DMS53 (cell line): ENCODE measurements at places on chromosomes 6 and 20.

DNA sequence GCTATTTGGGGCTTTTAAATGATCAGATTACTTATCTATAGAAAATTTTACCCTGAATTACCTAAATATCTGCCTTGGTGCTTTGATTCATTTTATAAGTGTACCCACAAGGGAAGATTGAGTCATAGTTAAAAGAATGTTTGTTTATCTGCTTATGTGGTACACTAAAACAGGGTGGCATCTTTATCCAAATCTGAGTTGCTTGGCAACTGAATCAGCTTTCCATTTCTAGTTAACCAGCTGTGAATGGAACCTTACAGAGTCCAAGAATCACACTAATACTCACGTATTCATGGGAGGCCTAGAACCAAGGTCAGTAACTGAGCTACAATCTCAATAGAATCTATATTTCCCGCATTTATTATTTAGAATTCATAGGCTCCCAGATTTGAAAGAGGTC lies 44.0 kb upstream of the CAP2 start:
- no peak for DNase-seq

- no peak for DNase-seq
Measured at GRCh38 chr6:33663028-33663427, 41.9 kb downstream of the ITPR3 start.

DNA sequence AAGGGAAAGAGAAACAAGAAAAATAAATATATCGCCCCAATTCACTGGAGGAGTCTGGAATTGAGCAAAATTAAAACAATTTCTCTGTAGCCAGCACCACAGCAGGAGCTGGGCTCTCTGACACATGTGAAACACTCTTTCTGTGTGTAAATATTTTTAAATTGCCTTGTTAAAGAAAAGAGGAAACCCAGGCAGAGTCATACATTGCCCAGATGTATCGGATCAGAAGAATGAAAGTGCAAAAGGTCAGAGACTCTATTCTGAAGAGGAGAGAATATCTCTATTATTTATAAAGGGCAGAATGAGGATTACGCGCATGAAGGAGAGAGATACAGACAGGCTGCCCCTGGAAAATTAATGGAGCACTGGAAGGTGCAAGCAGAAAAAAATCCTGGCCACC lies 127.0 kb upstream of the MAN1A1 start:
- no peak for DNase-seq

- DNase-seq: peak; percentile 20
Measured at GRCh38 chr6:89527634-89528033, 94.7 kb downstream of the ANKRD6 start.

GRCh38 chr20:12030470-12030869 lies 112.8 kb downstream of the BTBD3 start:
- DNase-seq: peak; percentile 92

- DNase-seq: no peak
Measured at GRCh38 chr6:69026715-69027114, 391.6 kb downstream of the ADGRB3 start.

GRCh38 chr6:71031912-71032311 lies 75.1 kb upstream of the B3GAT2 start:
- DNase-seq: no peak

- no peak for DNase-seq
Measured at GRCh38 chr20:653590-654416, 803 bp upstream of the SRXN1 start.

DNA sequence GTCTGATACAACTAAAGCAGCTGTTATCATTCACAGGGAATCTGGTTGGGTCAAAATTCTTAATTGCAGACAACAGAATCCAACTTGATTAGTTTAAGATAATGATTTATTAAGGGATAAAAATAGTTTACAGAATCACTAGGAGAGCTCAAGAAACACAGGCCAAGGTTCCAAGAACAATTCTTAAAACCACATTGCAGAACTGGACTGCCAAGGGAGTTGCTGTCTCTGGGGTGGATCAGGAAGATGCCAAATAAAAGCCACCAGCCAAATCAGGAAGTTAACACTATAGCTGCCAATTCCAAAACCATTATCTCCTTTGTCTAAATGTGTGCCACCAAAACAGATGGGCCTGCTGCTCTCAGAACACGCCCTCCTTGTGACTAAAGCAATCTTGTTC lies 53.7 kb downstream of the NUDT3 start:
- no peak for DNase-seq

DNA sequence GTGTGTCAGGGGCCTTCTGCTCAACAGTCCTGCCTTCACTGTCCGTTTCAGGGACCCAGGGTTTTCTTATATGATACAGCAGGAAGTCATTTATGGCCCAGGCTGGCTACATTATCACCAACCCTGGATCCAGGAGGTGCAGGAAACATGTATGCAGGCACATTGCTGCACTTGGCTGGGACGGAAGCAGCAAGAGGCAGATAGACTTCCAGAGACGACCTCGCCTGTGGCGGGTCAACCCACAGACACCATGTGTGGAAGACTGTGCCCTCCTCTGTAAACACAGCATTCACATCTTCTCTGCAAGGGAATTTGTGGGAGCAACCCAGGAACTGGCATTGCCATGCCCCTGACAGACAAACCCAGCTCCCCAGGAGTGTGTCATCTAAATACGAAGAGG lies 43.7 kb downstream of the TBC1D7 start:
- DNase-seq: no peak

GRCh38 chr6:132084811-132085509 lies 133.8 kb upstream of the CCN2 start:
- no peak for DNase-seq

GRCh38 chr6:27617046-27617687 lies 144.3 kb upstream of the ZNF184 start:
- no peak for DNase-seq

- peak; percentile 51 for DNase-seq
Measured at GRCh38 chr6:50837589-50838445, 19.1 kb downstream of the TFAP2B start.

DNA sequence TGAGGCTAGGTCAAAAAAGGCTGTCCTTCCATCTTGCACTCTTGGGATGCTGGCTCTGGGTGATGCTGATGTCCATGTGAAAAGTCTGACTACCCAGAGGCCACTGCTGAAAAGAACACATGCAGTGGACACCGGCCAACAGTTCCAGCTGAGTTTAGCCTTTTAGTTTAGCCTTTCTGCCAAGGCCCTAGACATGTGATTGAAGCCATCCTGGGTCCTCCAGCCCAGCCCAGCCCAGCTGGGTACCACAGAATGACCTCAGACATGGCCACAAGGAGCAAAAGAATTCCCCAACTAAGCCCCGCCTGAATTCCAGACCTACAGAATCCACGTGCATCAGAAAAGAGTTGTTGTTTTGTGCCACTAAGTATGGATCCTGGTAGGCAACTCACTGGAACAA lies 17.4 kb downstream of the PIGT start:
- no peak for DNase-seq

DNA sequence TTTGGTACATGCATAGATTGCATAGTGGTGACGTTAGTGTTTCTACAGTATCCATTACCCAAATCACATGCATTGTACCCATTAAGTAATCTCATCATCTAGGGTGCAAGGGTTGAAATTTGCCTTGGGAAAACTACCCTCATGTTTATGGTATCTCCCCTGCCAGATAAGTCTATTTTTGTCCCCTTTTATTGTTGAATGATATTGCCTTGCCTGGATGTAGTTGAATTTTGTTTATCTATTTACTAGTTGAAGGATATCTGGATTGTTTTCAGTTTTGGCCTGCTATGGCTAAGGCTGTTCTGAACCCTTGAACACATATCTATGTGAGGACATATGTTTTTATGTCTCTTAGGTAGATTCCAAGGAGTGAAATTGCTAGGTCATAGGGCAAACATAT lies 13.4 kb downstream of the HLA-DRB1 start:
- no peak for DNase-seq

GRCh38 chr20:61949363-61949713 lies 116.3 kb downstream of the TAF4 start:
- DNase-seq: no peak

DNA sequence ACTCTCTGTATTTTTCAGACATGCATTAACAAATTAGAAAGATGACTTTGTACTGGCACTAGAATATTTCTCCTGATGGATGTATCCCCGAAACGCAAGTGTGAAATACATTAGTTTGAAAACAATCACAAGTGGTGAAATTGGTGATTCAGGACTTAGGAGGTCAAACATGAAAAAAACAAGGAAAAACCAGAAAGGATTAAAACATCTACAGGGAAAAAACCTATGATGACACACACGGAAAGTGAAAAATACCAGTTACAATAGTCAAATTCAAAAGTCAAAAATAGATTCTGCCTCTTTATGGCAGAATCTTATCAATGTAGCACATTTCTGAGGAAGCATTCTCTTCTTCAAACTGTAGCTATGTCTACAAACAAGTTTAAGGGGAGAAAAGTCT lies 129.0 kb upstream of the SGK1 start:
- no peak for DNase-seq

DNA sequence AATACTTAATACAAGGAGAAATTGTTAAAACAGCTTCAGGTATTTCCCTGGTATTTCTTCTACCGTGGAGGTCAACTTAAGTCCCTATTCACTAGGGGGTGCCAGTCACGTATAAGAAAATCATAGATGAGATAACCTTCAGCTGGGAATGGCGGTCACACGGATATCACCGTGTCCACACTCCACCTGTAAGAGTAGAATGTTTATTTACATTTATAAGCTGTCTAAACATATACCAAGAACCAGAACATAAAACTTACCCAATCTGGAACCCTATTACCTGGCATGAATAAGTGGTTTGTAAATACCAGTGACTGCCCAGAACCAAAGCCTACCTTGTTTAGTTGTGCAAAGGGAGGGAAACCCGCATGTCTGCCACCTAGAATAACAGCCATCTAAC lies 1.9 kb upstream of the ELOVL4 start:
- DNase-seq: peak; percentile 94

DNA sequence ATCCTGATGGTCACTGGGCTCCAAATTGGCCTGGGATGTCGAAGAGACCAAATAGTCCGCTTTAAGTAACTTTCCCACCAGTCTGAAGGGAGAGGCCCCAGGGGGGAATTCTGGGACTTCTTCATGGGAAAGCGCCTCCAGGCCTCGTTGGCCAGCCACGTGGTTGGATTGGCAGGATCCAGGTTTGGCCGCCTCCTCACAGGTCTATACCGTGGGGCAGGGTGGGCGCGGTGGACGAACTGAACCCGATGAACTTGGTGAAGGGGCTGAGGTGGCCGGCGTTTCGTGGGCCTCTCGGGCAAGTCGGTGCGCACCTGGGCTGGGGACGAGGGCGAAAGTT lies 297 bp downstream of the POM121L2 start:
- DNase-seq: no peak

DNA sequence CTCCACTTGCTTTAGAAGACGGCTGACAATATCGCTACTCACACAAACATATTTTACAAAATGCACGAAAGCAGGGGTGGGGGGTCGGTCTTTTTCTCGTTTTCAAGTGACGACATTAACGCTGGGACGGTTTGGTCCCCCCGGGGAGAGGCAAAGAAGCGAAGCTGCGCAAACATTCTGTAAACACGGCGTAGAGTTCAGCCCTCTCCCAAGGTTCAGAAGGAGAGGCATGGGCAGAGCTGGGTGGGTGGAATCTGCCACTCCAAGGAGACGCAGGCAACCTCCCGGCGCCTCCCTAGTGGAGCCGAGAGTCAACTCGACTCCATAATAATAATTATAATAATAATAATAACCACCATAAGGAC lies 2.4 kb downstream of the NKX2-2 start:
- no peak for DNase-seq

DNA sequence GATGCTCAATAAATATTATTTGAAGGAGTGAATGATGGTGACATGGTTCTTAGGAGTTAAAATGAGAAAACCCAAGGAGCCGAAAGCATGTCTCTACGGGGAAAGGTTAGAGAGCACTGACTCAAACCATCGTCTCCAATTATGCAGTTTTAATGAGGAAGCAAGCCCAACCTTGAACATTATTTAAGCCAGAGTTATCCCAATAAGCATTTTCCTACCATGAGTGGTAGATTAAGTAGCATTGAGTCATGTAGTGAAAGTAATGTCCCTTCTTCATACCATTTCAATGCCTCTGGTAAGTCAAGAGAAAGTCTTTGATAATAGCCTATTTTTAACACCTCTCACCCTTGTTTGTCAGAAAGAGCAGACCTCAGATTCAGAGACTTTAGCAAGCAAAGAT lies 13.5 kb downstream of the TSHZ2 start:
- no peak for DNase-seq

- DNase-seq: no peak
Measured at GRCh38 chr20:59182401-59183044, 18.9 kb downstream of the ZNF831 start.

DNA sequence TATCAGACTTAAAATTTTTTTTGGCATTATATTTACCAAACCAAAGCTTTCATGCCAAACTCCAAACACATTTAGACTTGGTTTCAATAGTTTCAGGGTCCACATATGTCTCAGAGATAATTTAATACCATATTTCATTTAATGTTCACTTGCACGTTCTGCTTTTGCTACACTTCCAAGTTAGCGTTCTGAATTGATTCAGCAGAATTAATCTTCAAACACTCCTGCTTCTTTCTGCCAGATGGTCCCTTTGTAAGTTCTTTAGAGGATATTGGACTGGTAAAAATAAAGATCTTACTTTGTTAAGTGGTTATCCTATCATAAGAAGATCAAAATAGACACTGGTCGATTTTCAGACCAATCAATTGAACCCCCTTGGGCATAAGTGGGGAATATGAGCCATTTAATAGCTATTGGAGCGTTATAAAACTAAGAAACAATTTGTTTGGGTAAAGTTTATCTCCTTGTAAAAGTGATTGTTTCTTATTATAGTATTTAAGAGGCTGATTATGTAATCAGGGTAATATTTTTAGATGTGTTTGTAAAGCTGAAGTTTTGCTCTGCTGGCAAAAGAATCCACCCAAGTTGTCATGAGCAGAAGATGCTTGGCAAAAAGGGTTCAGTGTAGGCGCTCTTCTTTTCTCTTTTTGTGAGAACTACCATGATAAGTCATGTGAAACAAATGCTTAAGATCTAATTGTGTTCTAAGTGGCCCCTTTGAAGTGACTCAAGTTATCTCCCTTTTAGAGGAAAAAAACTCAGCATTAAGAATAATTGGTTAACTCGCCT lies 92.2 kb downstream of the MCHR2 start:
- no peak for DNase-seq

GRCh38 chr6:144377586-144378210 lies 92.6 kb downstream of the UTRN start:
- DNase-seq: no peak

- peak; percentile 95 for DNase-seq
Measured at GRCh38 chr6:26021001-26021349, 58.4 kb downstream of the TRIM38 start.

- DNase-seq: peak; percentile 45
Measured at GRCh38 chr20:63255931-63256704, 1.9 kb upstream of the NKAIN4 start.

GRCh38 chr20:50149481-50150254 lies 3.9 kb downstream of the PEDS1 start:
- DNase-seq: no peak

DNA sequence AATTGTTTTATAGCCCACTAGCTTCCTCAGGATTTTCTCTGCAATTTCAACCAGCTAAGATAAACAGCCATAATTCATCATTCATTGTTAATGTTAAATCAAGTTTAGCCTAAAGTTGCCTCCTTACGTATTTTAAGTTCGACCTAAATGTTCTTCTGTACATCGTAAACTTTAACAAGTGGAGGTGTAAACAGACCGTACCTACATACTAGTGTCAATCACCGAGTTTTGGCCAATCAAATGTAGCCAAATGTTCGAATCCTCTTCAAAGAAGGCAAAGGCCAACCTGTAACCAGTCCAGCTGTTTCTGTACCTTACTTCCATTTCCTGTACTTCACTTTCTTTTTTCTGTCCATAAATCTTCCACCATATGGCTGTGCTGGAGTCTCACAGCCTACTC lies 13.5 kb downstream of the MBOAT1 start:
- DNase-seq: peak; percentile 36
